ENCODE measurements at places on chromosomes 1 and 21.

DNA sequence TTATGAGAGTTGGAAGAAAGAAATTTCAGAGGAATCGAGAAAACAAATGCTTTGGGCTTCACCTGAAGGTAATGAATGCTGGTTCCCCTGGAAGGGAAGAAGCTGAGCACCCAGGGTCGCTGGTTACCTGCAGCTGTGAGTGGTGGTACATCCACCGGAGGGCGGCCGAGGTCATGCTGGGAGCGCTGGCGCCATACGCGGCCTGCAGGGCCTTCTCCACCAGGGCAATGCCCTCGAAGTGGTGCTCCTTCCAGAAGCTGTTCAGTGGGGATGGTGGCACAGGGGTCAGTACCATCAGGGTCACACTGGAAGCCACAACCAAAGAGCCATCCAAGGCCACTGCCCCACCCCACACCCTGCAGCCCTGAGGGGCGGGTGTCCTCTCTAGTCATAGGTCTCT lies 16.8 kb downstream of the MRTO4 start:
- no peak for DNase-seq

DNA sequence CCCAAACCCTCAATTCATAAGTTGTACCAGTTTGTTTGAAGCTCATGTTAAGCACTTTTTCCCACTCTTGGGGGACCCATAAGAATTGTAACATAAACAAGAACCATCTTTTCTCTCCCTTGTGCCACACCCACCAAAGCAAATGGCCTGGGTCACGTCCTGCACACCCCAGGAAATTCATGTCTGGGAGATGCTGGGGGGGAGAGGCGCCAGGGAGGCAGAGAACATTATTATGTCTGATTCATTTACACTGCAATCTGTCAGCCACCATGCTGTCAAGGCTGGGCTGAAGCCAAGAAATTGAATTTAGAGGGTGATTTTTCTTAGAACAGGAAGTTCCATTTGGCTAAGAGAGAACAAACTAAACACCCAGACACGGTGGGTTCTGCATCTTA lies 37.2 kb upstream of the IPO9 start:
- peak; percentile 83 for DNase-seq

DNA sequence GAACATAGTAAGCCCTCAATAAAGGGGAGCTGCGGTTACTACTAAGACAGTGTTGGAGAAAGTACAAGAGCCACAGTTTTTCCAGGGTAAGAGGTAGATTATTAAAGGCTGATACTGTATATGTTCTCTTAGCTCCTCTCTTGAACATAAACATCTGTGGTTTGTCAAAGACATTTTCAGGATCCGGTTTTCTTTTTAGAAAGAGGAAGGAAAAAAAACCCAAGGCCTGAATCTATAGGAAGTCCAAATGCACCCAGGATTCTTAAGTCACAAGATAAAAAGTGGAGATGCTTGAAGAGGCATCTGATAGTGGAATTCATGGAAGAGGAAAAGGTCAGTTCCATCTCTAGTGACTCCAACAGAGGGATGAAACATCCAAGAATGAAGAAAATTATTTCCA lies 24.6 kb upstream of the SLC45A3 start:
- DNase-seq, result no peak

DNA sequence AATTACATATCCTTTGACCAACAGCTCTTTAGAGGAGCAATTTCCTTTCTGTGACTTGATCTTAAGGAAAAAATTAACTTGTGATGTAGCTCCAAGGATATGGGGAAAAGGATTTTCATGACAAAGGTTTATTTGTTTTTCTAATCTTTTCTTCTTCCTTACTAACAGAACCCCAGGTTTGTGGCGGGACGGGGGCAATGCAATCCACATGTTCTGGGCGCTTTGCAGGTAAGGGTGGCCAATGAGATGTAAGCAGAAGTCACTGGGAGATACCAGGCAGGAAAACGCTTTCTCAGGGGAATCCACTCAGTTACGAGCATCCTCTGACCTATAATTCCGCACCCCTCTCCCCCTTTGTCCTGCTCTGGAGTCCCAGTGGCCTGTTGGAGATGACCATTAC lies 122.0 kb downstream of the MRPS6 start:
- DNase-seq, result no peak

DNA sequence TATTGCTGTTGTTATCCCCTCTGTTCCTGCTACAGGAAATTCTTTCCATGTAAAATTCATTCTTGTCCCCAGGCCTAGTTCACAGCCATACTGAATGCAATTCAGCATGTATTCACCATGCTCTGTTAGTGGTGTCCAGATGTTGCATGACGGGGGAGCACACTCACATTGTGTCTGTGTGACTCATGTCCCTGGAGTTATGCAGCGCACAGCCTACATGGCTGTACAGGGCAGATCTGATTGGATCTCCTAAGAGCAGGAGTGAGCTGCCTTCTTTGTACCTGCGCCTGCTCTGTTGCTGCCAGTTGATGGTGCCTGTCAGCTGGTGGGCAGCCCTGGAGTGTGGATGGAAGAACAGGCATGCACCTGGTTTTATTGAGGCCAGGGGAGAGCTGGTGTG lies 17.6 kb downstream of the HTR6 start:
- DNase-seq, result no peak

- DNase-seq, result no peak
Measured at GRCh38 chr1:30039354-30040080, 683.9 kb downstream of the MATN1 start.

DNA sequence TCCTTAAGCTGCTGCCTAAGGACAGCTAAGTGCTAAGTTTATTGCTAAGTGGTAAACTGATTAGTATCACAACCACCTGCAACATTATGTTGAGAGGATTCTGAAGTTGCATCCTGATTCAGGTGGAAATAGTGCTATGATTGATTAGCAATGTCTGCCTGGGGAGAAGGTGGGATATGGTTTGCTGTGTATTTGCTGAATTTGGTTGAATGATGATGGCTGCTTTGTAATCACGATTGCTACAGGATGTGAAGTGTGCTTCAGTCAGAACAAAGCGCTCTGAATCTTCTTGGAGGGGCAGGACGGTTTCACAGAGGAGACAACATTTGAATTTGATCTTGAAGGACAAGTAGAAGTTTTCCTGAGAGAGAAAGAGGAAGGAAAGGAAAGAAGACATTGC lies 226.0 kb downstream of the ST6GALNAC3 start:
- DNase-seq, result no peak

- DNase-seq, result no peak
Measured at GRCh38 chr1:151809985-151810556, 4.9 kb upstream of the LINGO4 start.

GRCh38 chr21:44752671-44753235 lies 41.4 kb upstream of the TSPEAR start:
- DNase-seq, result no peak

DNA sequence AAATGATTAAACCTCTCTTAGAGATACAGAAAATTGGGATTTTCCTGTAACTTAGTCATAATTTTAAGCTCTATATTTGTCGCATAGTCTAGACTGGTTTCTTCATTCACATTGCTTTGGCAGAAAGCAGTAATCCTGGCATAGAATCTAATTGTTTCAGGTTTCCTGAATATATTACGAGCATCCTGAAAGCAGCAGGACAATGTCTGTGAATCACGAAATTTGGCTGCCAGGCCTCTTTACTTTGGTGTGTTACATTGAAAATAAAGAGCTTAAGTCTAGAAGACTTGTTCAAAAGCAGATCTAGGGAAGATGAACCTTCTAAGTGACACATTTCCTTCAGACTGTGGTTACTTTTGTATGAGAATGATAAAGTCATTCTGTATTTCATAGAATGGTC lies 72.2 kb downstream of the TDRD5 start:
- no peak for DNase-seq

- DNase-seq, result no peak
Measured at GRCh38 chr1:180171691-180172090, 17.0 kb downstream of the QSOX1 start.

DNA sequence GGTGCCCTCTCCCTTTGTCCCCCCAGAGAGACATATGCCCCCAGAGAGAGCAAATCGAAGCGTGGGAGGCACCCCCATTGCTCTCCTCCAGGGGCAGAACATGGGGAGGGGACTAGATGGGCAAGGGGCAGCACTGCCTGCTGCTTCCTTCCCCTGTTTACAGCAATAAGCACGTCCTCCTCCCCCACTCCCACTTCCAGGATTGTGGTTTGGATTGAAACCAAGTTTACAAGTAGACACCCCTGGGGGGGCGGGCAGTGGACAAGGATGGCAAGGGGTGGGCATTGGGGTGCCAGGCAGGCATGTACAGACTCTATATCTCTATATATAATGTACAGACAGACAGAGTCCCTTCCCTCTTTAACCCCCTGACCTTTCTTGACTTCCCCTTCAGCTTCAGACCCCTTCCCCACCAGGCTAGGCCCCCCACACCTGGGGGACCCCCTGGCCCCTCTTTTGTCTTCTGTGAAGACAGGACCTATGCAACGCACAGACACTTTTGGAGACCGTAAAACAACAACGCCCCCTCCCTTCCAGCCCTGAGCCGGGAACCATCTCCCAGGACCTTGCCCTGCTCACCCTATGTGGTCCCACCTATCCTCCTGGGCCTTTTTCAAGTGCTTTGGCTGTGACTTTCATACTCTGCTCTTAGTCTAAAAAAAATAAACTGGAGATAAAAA lies 8.4 kb downstream of the EFNA3 start:
- no peak for DNase-seq

GRCh38 chr21:14114251-14114650 lies 96.5 kb downstream of the LIPI start:
- DNase-seq, result no peak

DNA sequence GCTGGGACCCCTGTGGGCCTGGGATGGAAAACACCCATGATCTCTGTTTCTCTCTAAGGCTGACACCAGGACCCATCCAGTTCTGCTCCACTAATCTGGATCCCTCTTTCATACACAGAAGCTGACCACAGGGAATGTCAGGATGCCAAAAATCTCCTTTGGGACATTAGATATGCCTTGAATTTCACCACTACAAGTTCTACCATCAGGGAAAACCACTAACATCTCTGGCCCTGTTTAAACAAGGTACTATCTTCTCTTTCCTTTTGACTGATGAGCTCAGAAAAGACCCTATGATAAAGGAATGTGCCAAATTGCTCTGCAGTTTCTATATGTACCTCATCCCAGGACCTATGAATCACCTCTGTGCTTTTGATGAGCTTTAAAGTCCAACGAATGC lies 10.2 kb upstream of the PLXNA2 start:
- no peak for DNase-seq

- DNase-seq, result no peak
Measured at GRCh38 chr1:24373710-24374109, 39.9 kb downstream of the STPG1 start.

DNA sequence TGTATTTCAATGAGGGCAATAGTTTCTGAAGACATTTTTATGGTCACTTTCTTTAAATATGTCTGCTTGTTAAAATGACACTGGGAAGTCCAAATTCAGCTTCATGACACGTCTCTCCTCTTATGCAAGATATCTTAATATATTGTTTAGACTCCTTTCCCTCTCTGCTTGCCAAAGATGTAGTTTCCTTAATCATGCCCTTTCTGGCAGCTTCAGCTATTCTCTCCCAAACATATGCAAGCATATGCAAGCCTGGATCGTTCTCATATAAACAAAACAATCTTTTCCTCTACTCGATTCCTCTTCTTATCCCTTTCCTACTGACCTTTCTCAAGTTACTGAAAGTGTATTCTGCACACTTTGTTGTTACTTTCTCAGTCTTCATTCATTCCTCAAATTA lies 372.2 kb downstream of the PTBP2 start:
- DNase-seq, result no peak

DNA sequence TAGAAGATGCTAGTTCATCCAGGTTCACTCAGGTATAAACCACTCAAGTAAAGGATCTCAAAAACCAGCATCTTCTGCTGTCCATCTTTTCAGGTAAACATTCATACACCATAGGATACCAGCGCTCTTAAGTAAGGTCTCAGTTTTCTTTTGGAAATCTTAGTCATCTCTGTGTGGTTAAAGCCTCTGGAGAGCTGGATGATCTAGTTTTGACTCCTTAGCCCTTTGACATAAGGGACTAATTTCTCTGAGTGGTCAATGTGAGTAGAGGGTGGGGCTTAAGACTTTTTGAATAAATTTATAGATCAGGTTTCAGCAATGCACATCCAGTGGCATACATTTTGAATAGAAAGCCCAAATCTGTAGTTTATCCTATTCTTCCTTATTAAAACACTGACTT lies 92.3 kb downstream of the CTH start:
- DNase-seq, result no peak

DNA sequence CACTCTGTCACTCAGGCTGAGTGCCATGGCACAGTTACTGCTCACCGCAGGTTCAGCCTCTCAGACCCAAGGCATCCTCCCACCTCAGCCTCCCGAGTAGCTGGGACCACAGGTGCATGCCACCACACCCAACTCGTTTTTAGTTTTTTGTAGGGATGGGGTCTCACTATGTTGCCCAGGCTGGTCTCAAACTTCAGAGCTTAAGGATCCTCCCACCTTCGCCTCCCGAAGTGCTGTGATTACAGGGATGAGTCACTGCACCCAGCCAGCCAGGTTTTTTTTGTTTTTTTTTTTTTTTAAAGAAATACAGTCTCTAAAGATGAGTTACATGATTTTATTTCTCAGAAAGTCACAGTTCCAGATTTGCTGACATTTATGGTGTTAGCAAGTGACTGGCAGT lies 29.0 kb downstream of the BACE2 start:
- DNase-seq, result no peak

DNA sequence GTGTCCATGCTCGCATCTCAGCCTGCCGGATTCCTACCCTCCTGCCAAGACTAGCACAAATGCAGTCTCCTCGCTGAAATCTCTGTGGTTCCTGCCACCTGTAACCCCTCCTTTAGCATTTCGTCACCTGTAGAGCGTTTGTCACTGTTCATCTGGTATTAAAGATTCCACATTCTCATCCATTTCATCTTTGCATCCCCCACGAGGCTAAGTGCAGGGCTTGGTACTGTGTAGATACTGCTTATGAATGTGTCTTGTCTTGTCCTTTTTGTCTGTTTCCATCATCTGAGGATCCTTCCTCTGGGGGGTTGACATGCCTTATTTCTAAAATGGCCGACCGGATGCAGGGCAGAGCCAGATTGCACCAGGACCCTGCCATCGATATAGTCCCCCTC lies 53.7 kb upstream of the DNAJC6 start:
- peak; percentile 40 for DNase-seq

DNA sequence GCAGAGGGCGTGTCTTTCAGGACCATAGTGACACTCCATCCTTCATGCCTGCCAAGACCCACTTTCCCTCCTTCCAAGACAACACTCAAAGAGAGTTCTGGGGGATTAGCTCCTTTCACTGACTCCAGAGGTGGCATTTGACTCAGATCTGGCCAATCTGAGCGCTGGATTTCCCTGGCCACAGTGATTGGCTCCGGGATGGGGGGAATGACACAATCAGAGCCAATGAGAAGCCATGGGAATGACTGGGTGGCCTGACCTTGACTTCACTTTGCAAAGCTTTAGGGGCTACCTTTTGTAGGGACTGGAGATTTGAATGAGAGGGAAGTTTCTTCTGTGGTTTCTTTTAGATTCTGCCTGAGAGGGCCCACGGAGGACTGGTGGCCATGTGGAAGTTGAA lies 26.9 kb upstream of the WNT4 start:
- no peak for DNase-seq

Data from NCI-H2081 (cell line).